Stimulated activated CD4-positive, alpha-beta T cell treated with anti-CD3 and anti-CD28 coated beads, Interleukin-12 subunit alpha, Interleukin-12 subunit beta, amount 100 ng/mL, for 48 hours (primary cell): ENCODE measurements at places on chromosomes 11 and 22.

GRCh38 chr11:121931121-121931520, 184.9 kb downstream of the BLID start:
- DNase-seq: no peak

DNA sequence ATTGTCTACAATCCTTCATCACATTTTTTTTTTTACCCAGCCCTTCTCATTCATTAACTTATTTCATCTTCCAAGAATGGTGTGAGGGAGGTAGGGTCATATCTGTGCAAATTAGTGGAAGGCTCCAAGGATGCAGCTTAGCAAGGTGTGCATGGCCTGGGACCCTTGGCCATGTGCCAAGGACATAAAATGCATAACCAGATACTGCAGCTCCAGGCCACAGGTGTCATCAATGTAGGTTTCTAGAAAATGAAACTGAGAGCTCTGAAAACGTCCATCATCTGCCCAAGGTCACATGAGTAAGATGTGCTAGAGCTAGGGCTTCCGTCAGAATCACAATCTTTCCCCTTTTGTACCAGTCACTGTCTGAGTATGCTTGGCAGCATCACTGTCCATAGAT, 29.8 kb downstream of the ANKK1 start:
- no peak for DNase-seq

DNA sequence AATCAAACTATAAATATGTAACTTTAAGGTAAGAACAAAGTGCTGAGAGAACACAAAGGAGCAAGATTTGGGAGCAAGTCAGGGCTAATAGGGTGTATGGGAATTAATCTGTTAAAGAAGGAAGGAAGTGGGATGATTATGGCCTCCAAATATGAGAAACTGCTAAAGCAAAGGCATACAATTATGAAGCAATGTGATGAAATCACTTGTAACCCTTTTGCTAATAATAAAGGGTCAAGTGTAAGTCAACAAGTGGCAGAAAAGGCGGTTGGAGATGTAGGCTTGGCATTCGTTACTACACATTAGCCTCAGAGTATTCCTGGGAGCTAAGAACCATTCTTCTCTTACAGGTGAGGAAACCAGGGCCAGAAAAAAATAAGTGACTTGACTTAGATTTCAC, 1002.3 kb upstream of the TENM4 start:
- DNase-seq: no peak

DNA sequence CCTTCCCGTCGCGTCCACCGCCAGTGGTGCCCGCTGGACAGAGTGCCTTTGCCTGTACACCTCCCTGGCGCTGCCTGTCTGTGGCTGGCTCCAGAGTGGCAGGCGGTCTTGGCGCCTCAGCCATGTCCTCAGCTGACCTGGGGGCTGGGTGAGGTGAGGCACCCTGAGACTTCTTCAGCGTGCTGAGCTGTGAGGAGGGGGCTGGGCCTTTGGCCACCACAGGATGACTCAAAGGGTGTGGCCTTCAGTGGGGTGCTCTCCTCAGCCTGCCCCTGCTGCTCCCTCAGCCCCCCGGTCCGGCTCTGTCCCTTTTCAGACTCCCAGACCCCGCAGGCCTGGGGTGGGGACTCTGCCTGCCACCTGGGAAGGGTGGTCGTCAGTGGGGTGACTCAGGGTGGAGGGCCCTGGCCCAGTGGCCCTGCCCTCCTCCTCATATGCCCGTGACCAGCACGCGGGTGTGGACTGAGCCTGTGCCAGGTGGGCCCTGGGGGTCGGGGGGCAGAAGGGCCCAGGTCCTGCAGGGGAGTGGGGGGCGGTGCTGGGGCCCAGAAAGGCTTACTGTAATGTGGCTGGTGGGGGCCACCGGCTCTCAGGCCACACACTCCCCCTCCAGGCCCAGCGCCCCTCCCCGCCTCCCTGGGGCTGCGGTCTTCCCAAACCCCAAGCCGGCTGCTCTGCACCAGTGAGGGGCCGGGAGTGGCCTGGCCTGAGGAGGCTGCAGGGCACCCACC, 15.9 kb downstream of the CRELD2 start:
- no peak for DNase-seq

- no peak for DNase-seq
Observed at GRCh38 chr11:30489511-30489910, 96.6 kb downstream of the MPPED2 start.

DNA sequence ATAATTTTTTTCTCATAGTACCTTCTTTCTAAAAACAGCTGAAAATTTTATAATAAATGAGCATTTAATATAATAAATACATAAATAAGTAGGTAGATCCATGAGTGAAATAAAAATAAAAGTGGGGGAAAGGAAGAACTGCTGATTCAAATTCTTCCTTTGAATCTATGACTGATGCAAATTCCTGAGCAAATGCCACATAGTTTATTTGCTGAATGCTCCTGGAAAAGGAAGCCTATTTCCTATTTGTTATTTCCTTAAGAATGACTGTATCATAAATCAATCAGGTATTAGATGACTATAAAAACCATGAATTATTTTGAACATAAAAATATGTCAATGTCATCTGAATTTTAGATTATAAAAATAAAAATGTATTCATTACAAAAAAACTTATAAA, 16.6 kb downstream of the BTBD10 start:
- DNase-seq: no peak

DNA sequence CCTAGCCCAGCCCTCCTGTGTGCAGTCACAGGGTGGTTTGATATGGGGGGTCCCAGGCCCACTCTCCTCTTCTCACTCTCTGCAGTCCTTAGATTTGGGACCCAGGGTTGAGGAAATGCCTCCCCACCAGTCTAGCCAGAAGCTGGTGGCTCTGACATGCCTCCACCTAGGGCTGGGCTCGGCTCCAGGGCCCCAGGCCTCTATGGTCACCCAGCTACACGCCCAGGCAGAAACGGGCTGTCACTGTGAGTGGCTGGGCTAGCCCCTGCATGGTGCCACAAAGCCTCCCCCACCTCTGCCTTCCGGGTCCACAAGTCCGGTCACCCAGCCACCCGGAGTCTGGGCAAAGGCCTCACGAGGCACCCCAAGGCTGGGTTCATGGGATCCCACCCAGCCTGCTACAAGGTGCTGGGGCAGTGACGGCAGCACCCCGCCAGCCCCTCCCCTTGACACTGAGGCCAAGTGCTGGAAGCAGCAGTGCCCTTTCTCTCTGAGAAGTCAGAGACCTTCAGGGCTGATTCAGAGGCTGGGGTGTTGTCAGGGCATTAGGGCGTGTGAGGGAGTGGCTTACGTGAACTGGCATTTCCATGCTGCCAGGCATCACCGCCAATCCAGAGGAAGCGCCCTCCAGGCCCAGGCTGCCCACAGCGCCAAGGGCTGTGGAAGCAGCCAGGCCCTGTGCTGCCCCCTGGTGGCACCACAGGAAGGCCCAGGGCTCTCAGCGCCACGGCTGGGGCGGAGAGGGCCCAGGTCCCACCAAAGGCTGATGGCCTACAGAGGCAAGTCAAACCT, 638 bp upstream of the PITPNM1 start:
- DNase-seq: peak; percentile 89

GRCh38 chr11:18618342-18619025, 15.7 kb downstream of the SPTY2D1 start:
- DNase-seq: no peak

- DNase-seq: no peak
Observed at GRCh38 chr22:48945621-48946458, 881.8 kb downstream of the BRD1 start.

GRCh38 chr11:124612045-124612444, 817 bp downstream of the PANX3 start:
- no peak for DNase-seq

DNA sequence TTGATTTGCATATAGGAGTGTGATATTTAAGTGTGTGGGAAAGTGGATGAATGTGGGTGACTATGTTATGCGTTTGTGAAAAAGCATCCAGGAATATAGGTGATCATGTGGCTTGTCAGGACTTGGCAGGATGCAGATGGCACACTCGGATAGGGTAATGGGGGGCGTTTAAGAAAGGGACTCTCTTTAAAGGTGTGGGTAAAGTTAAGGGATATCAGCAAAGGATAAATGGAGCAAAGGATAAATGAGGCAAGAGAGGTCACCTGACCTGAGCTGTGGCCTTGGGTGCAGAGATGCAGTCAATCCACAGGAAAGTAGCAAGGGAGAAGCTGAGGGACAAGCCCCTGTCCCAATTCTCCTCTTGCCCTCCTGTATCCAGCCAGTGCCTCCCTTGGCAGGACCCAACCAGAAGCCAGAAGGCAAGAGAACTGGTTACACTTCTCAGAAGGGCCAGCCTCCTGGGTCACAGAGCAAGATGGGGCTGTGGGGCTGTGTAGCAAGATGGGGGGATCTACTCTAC, 47.5 kb upstream of the GRAMD1B start:
- DNase-seq: peak; percentile 19

- no peak for DNase-seq
Observed at GRCh38 chr11:43765194-43765593, 84.7 kb downstream of the HSD17B12 start.

GRCh38 chr11:124195189-124195734, 12.1 kb downstream of the OR10D3 start:
- peak; percentile 32 for DNase-seq

DNA sequence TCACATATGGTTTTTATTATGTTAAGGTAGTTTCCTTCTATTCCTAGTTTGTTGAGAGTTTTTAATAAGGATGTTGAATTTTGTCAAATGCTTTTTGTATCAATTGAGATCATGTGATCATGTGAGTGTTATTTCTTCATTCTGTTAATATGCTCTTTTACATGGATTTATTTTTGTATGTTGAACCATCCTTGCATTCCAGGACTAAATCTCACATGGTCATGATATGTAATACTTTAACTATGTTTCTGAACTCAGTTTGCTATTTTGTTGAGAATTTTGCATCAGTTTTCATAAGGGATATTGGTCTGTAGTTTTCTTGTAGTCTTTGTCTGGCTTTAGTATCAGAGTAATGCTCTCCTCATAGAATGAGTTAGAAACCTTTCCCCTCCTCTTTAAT, 43.2 kb downstream of the KCNQ1 start:
- DNase-seq: no peak

- no peak for DNase-seq
Observed at GRCh38 chr11:125542709-125543108, 26.6 kb upstream of the EI24 start.
